CD8-positive, alpha-beta T cell (primary cell): ENCODE measurements at places on chromosomes 13 and 19.

- no peak for DNase-seq
Observed at GRCh38 chr13:99956473-99957349, 14.9 kb downstream of the ZIC5 start.

GRCh38 chr19:50415661-50416033 lies 3.1 kb upstream of the SPIB start:
- DNase-seq = no peak

- DNase-seq = no peak
Observed at GRCh38 chr13:41788552-41788951, 172.4 kb downstream of the VWA8 start.

- no peak for DNase-seq
Observed at GRCh38 chr13:49651570-49652354, 23.5 kb downstream of the ARL11 start.

DNA sequence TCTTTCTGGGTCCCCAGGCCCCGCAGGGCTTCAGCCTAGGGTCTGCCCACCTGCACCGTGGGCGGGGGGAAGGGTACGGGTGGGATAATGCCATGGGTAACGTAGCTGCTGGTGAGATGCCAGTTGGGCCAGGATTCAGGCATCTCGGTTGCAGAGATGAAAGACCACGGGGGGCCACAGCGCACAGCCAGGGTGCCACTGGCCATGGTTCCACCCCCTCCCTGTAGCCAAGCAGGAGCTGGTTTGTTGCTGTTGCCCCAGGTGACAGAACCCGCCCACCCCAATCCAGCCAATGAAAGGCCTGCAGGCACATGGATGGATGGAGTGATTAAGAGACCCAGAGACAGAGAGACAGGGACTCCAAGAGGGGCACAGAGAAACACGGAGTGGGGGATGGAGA lies 1.0 kb upstream of the CGB7 start:
- DNase-seq = no peak

DNA sequence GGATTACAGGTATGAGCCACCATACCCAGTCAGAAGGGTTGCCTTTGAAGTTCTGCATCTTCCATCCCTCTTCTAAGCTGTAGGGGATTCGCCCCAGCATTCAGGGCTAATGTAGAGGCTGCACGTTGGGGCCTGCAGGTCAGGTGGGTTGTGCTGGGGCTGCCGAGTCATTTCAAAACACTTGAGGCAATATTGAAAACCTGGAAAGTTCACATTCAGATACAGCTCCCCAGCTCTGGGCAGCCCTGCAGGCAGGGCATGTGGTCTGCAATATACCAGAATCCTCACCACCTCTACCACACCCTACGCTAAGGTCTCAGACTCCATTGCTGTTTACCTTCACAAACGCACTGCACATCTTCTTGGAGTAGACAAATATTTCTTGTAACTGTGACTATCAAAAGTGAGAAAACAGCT lies 24.6 kb downstream of the CCNE1 start:
- DNase-seq = no peak

DNA sequence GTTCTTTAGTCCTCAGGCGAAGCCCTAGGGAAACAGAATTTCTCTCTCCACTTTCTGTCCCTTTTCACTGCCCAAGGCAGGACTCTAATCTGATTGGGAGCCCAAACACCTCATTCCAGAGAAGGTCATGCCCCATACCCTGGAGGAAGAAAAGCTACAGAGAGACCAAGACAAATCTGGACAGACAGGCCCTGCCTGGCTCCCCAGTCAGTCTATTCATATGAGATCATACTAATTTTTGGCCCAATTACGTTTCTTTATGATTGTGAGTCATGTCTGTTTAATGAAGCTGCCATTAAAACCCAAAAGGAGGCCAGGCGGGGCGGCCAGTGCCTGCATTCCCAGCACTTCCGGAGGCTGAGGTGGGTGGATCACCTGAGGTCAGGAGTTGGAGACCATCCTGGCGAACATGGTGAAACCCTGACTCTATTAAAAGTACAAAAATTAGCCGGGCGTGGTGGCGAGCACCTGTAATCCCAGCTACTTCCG lies 3.3 kb upstream of the AP3D1 start:
- DNase-seq = no peak

DNA sequence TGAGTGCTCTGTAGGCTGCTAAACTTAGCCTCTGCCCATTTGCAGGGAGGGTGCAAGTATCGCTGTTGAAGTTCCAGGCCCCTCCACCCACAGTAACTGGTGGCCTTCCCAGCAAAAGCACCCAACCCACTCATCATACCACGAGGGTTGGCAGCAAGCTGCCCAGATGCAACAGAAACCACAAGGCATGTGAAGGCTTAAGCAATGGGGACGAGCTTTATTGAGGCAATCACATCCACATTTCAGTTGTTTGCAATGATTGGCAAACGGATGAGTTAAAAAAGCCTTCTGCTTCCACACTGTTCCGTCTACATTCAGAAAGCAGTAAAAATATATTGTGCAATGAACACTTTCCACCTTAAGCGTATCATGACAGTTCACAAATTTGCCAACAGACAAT lies 10.3 kb downstream of the GJB6 start:
- DNase-seq = no peak

DNA sequence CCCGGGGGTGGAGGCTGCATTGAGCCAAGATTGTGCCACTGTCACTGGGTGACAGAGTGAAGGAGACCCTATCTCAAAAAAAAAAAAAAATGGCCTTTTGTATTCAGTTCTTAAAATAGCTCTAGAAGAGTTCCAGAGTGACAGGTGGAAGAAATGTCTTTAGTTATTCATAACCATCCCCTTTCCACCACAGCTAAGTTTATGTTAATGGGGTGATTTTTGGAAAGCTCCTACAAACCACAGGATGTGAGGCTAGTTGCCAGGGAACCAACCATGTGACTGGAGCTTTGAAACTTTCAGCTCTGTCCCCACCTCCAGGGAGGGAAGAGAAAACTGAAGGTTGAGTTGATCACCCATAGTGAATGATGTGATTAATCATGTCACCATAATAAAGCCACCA lies 6.9 kb downstream of the ZNF490 start:
- peak; percentile 70 for DNase-seq

DNA sequence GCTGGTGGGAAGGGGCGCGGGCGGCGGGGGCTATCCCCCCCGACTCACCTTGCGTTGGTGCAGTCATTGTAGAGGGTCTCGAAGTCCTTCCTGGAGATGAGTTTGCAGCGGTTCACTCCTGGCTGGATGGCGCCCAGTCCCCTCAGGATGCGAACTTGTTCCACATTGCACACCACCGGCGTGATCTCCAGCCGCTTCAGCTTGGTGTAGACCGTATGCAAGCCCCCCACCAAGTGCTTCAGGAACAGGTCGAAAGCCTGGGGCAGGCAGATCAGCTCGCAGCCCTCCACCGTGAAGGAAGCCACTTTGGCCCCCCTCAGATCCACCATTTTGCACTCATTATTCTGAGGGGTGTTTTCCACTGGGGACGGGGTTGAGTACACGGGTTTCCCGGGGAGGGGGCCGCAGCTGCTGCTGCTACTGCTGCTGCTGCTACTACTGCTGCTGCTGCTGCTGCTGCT lies 1.1 kb downstream of the DACH1 start:
- DNase-seq = no peak

DNA sequence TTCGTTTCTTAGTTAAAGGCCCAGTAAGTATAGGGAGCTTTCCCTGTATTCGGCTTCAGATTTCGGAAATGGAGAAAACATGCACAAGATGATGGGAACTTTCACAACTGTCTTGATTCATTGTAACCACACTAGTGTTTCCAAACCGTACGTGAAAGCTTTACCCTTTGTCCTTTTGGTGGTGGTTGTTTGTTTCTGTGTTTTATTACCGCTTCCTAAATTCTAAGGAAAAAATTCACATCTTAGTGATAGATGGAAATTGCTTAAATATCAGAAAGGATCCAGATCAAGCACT lies 504 bp upstream of the VWA8 start:
- no peak for DNase-seq

GRCh38 chr19:49954933-49955332 lies 6.0 kb downstream of the SIGLEC11 start:
- no peak for DNase-seq

DNA sequence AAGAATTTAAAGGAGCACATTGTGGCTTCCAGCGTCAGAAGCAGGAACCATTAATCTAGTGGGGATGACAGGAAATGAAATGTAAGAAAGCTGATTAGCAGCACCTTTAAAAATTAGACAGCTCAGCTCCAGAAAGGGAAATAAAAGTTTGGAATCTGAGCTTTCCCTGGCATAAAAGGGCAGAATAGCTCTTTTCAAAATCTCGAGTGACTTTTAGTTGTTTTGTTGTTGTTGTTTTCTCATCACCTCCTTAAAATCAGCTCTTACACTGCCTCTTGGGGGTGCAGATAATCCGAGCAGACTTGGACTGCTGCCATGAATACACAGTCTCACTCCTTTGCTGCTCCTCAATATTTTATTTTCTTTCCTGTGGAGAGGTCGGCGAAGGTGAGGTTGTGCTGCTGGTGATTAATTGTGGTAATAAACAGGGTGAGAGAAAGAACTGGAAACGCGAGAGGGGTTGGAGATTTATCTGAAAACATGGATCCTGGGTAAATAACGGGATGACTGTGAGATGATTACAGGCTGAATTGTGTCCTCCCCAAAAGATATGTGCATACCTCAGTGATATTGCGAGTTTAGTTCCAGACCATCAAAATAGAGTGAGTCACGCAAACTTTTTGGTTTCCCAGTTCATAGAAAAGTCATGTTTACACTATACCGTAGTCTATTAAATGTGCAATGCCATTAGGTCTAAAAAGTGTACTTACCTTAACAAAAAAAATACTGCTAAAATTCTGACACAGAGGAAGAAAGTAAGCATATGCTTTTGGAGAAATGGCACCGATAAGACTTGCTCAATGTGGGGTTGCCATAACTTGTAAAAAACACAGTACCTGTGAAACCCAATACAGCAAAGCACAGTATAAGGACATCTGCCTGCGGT lies 787.7 kb downstream of the UQCRFS1 start:
- no peak for DNase-seq

DNA sequence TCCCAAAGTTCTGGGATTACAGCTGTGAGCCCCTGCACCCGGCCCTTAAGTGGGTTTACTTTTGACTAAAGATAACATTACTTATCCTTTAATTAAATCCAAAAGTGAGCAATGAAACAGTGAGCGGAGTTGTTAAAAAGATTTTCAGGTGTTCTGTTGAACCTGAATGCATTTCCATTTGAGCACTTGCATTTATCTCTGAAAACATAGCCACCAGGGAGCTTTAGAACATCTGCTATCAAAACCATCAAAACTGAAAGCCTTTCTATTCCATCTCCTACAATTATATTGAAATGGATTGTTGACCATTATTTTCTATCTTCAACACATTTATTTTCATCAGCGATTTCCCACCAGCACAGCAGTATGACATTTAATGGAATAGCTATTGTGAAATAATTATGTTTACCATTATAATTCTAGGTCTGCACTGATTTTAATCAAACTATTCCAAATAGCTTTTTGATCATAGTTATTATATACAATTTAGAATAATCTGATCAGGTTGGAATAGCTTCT lies 269.0 kb downstream of the FGF14 start:
- DNase-seq = no peak

DNA sequence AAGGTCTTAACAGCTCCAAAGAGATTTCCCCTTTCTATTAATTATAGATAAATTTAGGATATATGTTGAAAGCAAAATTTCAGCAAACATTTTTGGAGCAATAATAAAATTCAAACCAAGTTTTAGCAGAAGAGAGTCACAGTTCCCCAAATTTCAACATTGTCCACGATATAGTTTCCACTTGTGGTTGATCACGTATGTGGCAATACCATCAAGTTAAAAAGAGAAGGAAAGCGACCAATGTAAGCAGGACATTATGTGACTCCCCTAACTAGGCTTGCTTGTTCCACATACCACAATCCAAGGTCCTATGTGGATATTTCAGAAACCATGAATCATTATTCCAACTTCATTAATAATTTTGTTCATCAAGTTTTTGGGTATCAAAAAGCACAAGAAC lies 52.8 kb downstream of the ELF1 start:
- no peak for DNase-seq

GRCh38 chr13:32804673-32805230 lies 211.5 kb upstream of the KL start:
- DNase-seq = no peak

DNA sequence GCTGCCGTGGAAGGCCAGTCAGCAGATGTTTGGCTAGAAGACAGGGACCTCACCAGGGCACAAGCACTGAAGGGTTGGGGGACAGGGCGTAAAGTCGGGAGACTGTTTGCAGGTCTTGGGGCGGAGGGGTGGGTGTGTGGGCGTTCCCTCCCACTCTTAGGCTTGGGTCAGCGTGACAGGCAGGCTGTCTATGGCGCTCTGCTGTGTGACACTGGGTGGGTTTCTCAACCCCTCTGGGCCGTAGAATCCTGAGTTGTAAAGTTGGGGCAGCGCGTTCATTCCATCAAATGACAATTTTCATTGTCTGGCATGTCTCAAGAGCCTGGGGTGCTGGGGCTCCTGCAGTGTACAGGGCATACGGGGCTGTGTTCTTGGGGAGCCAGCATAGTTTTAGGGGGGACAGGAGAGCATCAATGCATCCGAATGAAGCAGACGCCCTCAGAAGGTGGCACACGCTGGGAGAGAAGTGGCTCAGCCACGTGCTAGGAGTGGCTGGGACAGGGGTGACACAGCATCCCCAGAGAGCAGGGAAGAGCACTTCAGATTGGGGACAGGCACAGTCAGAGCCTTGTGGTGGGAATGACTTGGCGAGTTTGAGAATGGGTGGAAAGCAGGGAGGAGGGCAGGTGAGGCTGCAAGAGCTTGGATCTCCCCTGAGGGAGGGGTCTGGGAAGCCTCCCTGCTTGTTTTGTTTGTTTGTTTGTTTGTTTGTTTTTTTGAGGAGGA lies 4.4 kb downstream of the CRTC1 start:
- no peak for DNase-seq

GRCh38 chr19:52602941-52603340 lies 32.9 kb downstream of the ZNF701 start:
- no peak for DNase-seq

DNA sequence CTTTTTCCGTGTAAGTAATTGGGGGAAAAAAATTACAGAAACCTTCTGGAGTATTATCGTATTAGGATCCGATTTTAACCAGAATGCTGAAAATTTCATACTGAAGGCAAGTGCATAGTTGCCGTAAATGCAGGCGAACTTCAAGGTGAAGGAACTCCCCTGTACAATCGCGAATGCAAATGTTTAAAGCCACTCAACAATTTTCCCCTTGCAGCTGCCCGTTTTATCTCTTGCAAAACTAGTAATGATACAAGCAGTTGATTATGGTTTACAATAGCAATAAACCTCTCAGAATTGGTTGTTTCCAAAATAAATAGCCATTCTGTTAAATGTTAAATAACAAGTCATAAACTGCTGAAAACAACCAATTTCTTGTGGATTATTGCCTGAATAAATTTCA lies 105.7 kb downstream of the DNAJC15 start:
- DNase-seq = no peak
